MCF 10A (cell line): ENCODE measurements at places on chromosomes 7 and 10. TPM values are rescaled to one million over a fixed set of nuclear protein-coding genes. Genes with fewer than 3 reads are reported as not detected.

DNA sequence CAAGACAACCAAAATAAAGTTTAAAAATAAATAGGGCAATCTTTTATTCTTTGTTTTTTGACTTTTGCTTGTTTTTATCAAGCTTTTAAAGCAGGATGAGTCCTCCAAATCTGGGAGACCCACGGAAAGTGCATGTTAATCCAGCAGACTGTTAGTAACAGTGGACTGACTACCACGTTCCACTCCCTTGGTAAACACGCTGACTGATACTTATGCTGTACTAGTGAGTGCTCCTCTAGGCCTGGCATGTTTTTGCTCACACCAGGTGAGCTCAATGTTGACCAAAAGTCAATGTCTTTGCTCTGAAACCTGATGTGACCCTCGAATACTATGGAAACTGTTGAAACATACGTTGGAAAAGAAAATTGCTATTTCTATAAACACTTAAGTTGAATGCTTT is 88.4 kb downstream of the KIAA1549 start:
- H3K27me3 ChIP-seq, result no peaks in the 10 kb centered on the region
- H3K36me3 ChIP-seq, result peaks cover 7% of the 10 kb centered on the region
- no peak overlapping the region for H3K4me3 ChIP-seq
- no peak for DNase-seq
- H3K4me1 ChIP-seq, result peaks cover 25% of the 10 kb centered on the region

DNA sequence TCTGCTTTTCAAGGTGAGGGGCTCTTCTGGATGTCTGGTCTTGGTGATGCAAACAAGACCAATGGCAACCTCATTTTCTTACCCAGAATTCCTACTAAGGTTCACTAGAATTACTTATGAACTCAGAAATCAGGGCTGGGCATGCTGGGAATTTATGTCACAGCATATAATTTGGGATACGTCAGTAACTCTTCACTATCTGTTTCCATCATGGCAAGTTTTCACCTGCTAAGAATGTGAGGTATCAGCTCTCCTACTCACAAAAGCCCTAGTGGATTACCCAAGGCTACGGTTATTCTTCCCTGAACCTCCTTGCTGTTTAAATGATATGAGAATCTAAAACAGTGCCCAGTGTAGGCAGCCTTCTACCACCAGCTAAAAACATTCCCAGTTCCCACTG is 53.1 kb downstream of the PNLIPRP2 start:
- no peak overlapping the region for H3K27ac ChIP-seq
- no peak for DNase-seq
- no peaks in the 10 kb centered on the region for H3K4me1 ChIP-seq
- H3K4me3 ChIP-seq, result no peak overlapping the region
- no peaks in the 10 kb centered on the region for H3K36me3 ChIP-seq

DNA sequence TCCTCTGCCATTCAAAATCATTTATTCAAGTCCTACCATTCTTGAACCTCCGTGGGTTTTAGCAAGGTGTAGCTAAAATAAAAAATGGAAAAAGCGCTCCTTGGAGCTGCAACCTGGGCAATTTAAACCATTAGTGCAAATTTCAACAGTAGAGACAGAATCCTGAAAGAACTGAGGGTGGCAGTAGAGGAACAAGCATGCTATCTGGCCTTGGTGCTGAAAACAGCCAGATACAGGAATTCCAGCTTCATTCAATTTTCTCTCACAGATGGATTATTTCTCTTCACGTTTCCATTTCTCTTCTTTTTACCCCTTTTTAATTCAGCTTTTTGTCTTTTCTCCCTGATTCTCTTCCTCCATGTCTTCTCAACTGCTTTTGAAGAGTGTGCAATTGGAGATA is 77.7 kb downstream of the OTUD1 start:
- H3K4me1 ChIP-seq, result peaks cover 28% of the 10 kb centered on the region
- H3K36me3 ChIP-seq, result no peaks in the 10 kb centered on the region
- H3K27ac ChIP-seq, result no peak overlapping the region
- H3K27me3 ChIP-seq, result peaks cover 15% of the 10 kb centered on the region
- H3K4me3 ChIP-seq, result no peak overlapping the region

GRCh38 chr10:3109633-3110032 is 42.3 kb downstream of the PFKP start:
- peaks cover 27% of the 10 kb centered on the region for H3K4me1 ChIP-seq
- H3K36me3 ChIP-seq, result peaks cover 66% of the 10 kb centered on the region
- no peaks in the 10 kb centered on the region for H3K27me3 ChIP-seq
- H3K27ac ChIP-seq, result no peak overlapping the region
- no peak overlapping the region for H3K4me3 ChIP-seq

GJD4 gene
- not detected in 2 replicates for total RNA-seq

MASTL gene
- 6.1 and 8.0 TPM in 2 replicates for total RNA-seq

GSTO2 gene
- total RNA-seq, result 33.8 and 40.9 TPM in 2 replicates
